Activated naive CD4-positive, alpha-beta T cell (primary cell): ENCODE measurements at places on chromosomes 6 and 20.

- DNase-seq: no peak
Measured at GRCh38 chr6:111628142-111628850, 22.6 kb upstream of the TRAF3IP2 start.

DNA sequence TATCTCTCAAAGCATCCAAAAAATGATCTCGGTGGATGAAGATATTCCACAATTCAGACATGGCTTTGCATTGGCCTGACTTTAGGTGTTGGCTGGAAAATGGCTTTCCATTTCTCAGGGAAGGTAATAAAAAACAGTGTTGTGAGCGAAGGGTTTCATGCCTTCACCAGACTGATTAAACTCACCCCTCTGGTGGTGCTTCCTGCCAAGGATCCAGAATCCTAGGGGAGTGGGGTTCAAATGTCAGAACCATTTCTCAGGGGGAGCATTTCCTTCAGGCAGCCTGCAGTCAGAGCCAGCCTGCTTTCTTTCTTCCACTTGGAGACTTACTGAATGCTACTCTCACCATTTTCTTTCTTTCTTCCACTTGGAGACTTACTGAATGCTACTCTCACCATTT is 45.7 kb upstream of the SMIM28 start:
- no peak for DNase-seq

DNA sequence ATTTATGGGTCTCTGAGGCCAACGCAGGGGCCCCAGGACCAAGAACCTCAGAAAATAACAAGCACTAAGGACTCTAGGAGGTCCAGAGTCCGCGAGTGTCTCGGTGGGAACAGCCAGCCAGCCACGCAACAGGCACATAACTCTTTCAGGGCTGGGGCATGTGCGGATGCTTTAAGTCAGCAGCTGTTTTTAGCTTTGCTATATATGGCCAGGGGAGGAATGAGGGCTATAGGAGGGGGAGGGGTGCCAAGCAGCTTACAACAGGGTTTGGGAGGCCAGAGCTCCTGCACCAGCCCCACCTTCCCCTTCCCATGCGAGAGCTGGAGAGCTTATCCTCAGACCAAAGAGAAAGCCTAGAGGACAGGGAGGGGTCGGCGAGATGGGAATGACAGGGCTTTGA is 6.2 kb downstream of the JPH2 start:
- no peak for DNase-seq

GRCh38 chr20:4780245-4780644 is 58.5 kb downstream of the PRND start:
- no peak for DNase-seq

DNA sequence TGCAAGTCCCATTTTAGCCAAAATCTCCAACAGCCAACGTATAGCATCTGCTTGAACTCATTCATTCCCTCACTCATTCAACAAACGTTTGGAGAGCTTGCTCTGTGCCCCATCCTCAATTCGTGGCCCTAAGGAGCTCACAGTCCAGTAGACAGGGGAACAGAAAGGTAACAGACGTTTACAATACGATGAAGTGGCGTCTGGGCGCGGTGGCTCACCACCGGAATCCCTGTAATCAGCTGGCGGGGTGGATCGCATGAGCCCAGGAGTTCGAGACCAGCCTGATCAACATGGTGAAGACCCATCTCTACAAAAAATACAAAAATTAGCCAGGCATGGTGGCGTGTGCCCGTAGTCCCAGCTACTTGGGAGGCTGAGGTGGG is 790 bp upstream of the E2F1 start:
- DNase-seq: no peak

GRCh38 chr6:33978412-33979150 is 167.3 kb downstream of the GRM4 start:
- DNase-seq: no peak
